HT-29 (cell line): ENCODE measurements at places on chromosomes 4 and X.

- peak; percentile 1 for DNase-seq
Measured at GRCh38 chr4:169307576-169307975, 36.8 kb upstream of the SH3RF1 start.

- no peak for DNase-seq
Measured at GRCh38 chrX:40845331-40845911, 110.1 kb upstream of the MED14 start.

DNA sequence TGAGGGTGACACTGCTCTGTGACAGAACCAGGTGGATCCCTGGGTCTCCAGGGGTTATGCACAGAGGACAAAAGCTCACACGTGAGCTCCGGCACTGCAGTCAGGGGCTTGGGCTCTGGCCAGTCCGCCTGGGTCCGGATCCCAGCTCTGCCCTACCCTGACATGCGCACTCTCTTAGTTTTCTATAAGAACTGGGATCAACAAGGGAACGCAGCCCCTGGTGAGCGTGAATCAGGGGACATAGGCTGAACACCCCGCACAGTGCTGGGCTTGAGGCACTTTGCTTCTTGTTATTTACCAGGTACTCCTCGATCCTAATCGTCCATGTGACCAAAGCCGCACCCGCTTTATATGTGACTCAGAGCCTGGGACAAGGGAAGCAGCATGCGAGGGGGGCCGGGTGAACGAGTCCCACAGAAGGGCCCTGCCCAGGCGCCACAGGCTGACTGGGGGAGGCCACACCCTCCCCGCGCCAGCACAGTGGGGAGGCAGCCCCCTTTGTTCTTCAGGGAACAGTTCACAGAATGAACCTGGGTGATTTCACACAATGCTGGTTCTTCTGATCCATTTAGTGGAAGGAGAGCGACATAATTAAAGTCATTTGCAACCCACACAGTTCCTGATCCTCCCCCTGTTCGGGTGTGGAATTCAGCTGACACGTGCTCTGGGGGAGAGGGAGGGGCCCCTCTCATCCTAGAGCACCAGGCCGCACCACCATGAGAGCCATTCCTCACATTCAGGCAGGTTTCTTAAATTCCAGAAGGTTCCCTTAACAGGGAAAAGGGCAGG, 55.5 kb downstream of the WFS1 start:
- DNase-seq, result peak; percentile 58

DNA sequence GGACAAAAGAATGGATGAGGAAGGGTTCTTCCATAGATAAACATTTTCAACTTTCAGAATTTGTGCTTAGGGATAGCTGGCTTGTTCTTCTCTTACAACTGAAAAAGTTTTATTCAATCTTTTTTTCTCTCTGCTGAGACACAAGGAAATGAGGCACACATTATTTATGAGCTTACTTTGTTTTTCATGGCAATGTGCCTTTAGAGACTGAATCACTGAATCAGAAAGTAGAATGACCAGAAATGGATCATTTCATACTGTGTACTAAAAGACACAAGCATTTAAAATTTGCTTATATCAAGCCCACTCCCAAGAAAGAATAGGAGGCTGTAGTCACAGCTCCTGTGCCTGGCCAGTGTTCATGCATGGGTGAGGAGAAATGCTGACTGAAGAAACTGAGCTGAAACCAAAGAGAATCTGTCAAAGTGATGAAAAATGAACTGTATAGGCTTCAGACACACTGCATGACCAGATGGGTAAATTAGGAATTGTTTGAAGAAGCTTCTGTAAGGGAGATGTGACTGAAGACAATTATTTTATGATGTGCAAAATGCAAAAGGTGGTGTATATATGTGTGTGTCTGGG, 413.8 kb downstream of the RAPGEF2 start:
- no peak for DNase-seq

DNA sequence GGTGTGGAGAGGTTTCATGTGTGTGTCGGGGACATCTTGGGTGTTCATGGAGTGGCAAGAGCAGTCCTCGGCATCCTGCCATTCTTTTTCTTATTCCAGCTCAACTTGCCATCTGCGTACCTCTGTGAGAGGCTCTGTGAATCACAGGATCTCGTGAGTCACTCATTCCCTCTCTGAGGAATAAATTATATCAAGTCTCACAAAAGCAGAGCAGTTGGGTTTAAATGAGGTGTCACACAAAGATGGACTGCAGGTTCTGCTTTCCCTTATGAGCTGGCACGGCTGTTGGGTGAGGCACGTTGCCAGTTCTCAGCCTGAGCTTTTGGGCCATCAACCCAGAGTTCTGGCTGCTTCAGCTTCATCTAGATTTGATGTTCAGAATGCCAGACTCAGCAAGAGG, 6.8 kb upstream of the OCIAD2 start:
- no peak for DNase-seq

GRCh38 chr4:26319949-26320537, 771 bp upstream of the RBPJ start:
- no peak for DNase-seq

DNA sequence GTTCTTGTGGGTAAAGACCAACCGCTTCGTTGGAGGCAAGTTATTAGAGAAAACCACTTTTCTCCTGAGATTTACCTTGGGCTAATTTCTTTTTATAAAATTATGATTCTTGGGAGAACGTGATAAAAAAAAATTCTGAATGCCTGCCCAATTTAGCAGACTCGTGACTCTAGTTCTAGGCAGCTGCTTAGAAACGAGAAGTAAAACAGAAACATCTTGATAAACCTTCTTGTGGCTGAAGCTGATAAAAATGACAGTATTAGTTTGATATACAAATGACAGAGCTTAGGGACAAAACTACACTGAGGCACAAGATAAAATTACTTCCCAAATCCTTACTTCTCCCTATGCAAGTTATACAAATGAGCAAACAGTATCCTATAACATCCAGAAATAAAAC, 458.9 kb upstream of the TEX13C start:
- DNase-seq, result no peak

- no peak for DNase-seq
Measured at GRCh38 chr4:145703850-145704497, 24.0 kb downstream of the C4orf51 start.

- DNase-seq, result no peak
Measured at GRCh38 chr4:1309261-1310010, 19.7 kb downstream of the MAEA start.

- no peak for DNase-seq
Measured at GRCh38 chrX:69290292-69290691, 125.0 kb upstream of the PJA1 start.

- DNase-seq, result no peak
Measured at GRCh38 chr4:24063731-24064130, 173.9 kb upstream of the PPARGC1A start.

DNA sequence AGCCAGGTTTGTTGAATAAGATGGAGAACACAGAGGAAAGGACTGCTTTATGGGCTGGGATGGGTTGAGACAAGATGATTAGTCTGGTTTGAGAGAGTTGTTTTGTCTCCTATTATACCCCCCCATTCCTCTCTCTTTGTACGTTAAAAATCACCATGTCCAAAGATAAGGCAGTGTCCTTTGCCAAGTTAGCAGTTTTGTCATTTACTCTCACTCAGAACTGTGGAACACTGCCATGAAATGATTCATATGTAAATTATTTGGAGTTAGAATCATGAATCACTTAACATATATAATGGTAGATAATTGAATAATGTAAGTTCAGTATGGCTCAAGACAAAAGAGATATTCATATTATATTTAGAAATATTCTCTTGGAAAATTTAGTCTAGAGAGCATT, 151.3 kb downstream of the DCLK2 start:
- no peak for DNase-seq

- DNase-seq, result no peak
Measured at GRCh38 chr4:14837860-14838259, 164.4 kb upstream of the CPEB2 start.

DNA sequence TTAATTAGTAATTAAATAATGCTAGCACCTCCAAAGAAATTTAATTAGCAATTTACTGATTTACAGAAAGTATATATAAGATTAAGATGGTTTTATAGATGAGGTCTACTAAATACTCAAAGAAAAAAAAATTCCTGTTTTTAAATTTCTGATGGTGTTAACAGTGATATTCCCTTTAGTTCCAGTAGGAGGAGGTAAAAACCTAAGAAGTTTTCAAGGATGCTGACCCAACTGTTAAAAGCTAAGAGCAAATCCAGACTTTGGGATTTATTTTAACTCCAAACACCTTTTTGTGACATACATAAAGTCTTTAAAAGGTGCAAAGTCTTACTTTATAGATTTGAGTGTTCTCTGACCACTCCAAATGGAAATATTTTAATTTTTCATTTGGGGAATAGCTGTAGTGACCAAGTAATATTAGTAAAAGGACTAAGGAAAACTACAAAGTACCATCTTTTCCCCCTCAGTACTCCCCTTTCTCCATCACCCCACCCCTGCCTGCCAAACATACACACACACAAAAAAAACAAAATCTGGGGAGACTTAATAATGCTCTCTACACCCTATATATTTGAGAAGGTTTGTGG, 34.2 kb upstream of the CSN1S1 start:
- peak; percentile 31 for DNase-seq

DNA sequence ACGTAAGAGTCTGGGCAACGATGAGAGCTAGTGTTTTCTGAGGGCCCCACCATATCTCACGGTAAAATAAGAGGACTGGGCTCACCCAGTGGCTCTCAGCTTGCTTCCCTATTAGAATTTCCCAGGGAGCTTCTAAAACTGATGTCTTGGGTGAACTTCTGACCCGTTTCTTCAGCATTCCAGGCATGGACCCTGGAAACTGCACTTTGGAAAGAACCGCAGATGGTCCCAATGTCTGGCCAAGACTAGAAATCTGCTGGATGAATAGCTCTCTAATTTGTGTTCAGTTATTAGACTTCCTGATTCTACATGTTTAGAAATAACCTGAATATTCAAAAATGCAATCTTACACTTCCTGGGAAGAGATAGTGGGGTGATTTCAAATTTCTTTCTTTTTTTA, 127.8 kb downstream of the ANOS1 start:
- DNase-seq, result no peak

GRCh38 chr4:66991521-66991920, 553.8 kb downstream of the CENPC start:
- no peak for DNase-seq

DNA sequence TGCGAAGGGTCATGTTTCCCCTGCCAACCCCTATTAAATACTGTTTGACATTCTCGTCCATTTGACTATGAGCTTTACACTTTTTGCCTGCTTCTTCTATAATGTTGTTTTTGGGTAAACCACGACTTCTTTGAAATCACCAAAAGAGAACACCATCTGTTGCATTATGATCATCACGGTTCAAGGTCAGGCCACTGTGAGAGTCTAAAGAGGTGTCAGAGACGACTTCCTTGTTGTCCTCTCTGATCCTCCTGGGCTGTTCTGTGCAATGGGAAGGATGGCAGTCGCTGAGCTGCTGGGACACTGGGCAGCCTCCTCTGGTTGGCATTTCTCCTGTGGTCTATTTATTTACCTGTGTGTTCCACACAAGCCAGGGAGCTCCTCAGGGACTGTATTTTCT, 137.5 kb downstream of the RASL11B start:
- no peak for DNase-seq

DNA sequence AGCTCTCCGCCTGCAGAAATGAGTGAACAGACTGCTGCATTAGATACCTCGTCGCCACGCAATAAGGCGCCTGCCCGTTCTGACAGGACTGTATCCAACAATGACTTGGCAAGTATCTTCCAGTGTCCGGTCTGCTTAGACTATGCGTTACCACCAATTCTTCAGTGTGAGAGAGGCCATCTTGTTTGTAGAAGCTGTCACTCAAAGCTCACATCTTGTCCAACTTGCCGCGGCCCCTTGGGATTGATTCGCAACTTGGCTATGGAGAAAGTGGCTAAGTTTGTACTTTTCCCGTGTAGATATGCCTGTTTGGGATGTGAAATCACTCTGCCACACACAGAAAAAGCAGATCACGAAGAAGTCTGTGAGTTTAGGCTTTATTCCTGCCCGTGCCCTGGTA, 172.0 kb upstream of the MAGEB16 start:
- DNase-seq, result no peak

- no peak for DNase-seq
Measured at GRCh38 chr4:182242787-182243186, 415 bp upstream of the TENM3 start.

DNA sequence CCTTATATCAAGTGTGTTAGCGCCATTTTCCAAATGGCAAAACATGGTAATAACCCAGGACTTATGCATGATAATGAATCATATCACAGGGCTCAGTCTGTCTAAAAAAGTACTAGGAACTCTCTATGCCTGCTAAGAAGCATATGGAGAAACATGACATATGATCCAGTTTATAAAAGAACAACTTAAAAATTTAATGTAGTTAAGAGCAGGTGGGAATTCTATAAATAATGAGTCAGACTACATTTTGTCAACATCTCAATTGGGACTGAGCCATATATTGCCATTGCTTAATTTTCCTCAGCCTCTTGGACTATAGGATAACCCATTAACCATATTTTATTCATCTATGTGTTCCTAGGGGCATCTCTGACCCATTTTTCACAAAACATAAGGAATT, 360.4 kb upstream of the AGA start:
- no peak for DNase-seq

- DNase-seq, result peak; percentile 86
Measured at GRCh38 chr4:119729835-119730670, 101.4 kb upstream of the PDE5A start.

DNA sequence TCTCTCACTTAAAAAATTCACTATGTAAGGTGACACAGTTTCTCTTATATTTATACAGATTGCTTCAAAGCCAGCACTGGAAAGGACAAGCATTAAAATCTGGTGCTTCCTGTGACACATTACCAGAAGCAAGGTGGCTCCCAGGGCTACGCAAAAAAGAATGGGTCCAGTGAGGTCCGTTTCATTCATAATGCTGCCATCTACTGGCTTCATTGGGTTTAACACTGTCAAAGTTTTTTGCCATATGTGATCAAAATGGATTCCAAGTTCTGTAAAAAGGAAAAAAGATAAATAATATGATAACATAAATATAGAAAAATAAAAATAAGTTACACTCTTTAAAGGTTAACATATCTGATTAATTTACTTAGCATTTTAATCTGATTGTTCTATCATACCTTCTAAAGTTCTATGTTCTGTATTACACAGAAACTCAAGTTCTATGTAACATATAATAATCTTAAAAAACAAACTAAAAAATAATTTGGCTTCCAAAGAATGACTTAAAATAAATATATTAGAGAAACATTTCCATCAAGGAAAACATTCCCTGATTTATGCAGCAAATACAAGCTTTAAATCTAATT, 22.1 kb downstream of the YIPF7 start:
- DNase-seq, result peak; percentile 80

DNA sequence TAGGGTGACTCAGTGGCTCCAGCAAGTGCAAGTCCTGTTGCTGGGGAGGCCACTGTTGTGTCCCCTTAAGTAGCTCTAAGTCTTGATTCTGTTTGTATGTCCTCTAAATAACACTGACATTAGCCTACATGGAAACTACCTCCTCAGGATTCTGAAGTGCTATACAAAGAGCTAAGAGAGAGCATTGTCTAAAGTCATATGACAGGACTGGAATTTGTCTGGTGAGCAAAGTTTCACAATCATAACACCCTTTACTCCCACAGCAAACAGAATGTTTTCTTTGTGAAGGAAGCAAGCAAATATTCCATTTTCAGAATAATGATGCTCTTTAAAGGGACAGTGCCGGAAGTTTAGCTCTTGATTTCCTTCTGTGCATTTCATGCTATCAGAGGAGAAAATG, 23.4 kb upstream of the CT47A1 start:
- DNase-seq, result no peak

GRCh38 chr4:85149676-85150075, 183.2 kb upstream of the WDFY3 start:
- DNase-seq, result no peak

- DNase-seq, result no peak
Measured at GRCh38 chr4:136121426-136121825, 1410.9 kb downstream of the PCDH18 start.

- no peak for DNase-seq
Measured at GRCh38 chrX:70427365-70427764, 4.3 kb downstream of the GDPD2 start.

- no peak for DNase-seq
Measured at GRCh38 chr4:186939766-186940165, 216.1 kb upstream of the FAT1 start.
